DMS79 treated with DMSO at 0.1 percent for 48 hours (cell line): ENCODE measurements at places on chromosomes 11 and 22.

GRCh38 chr11:12007769-12008737 is at the start of gene DKK3:
Gene DKK3, minus strand, starts transcription at chr11:12008626. Its CDS starts 44 bp downstream, at chr11:12008582.
- peak; percentile 33 for DNase-seq

GRCh38 chr11:94130298-94131046 is 1.8 kb downstream of the PANX1 start:
- DNase-seq, result peak; percentile 58

DNA sequence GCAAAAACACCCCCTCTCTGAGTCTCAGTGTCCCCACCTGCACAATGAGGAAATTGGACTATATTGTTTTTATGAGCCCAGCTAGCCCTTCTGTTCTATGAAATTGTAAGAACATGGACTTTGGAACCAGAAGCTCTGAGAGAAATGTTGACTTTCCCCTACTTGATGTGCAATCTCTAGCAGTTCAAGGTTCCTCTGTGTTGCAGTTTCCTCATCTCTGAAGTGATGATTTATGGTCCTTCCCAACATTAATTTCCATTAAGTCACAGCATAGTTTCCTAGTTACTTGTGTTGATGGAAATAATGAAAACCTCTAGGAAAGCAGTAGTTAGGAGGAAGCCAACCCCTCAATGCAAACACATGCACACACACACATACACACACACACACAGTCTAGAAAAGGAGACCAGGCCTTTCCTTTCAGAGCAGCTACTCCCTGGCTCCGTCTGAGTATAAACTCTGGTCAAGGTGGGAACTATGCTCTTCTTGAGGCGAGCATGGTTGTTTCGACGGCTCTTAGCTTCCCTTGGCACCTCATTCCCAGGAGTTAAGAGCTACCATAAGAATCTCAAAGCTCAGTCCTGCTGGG is 518.4 kb downstream of the SOX6 start:
- no peak for DNase-seq

GRCh38 chr11:30635401-30635989 is 49.3 kb upstream of the MPPED2 start:
- no peak for DNase-seq

GRCh38 chr11:110870816-110871522 is 158.7 kb upstream of the ARHGAP20 start:
- no peak for DNase-seq

GRCh38 chr22:48644108-48644507 is 1183.6 kb downstream of the BRD1 start:
- DNase-seq, result no peak

DNA sequence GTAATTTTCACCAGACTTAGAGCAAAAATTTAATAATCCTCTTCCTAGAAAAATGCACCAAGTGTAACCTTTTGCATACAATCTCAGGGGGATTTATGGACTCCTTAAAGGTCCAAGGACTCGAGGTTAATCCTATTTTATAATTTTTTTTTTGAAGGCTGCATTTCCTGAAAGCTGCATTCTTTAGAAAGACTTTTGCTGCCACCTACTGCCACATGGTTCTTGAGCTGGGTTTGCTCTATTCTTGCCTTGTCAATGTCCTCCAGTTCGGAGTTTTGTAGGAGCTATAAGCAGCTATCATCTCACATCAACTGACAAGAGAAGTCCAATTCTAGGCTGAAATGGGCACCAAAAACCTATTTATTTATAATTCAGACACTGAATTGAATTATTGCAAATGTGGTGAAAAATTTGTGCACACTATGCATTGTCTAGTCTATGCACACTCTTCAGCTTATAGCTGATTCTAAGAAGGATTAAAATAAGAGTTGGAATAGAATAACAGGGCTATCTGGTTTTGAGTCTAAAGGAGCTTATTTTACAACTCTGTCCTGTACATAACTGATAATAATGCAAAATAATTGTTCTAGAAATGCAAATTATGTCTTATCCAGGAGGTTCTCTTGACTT is 31.3 kb downstream of the TRAF6 start:
- peak; percentile 70 for DNase-seq

DNA sequence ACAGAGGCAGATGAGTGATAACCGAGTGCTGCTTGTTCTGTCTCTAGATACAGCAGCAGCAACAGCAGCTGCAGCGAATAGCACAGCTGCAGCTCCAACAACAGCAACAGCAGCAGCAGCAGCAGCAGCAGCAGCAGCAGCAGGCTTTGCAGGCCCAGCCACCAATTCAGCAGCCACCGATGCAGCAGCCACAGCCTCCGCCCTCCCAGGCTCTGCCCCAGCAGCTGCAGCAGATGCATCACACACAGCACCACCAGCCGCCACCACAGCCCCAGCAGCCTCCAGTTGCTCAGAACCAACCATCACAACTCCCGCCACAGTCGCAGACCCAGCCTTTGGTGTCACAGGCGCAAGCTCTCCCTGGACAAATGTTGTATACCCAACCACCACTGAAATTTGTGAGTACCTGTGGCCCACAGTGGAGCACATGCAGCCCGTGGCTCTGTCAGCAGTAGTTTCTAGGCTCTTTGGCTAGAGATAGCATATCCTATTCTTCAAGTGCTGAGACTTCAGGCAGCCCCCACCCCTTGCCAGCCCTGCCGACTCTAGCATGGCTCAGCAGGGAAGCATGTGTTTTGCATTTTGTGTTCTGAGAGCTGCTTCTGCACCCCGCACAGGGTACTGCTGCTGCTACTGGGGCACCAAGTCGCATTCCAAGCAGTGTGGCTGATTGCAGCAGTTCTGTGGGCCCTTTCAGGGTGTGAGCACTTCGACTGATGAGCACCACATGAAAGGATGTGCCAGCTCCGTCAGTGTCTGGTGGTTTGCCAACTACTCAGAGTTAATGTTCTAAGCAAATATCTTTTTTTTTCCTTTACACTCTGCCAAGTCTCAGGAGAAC is 59.2 kb downstream of the MED15 start:
- DNase-seq, result no peak

GRCh38 chr11:95255251-95256145 is 24.5 kb upstream of the SESN3 start:
- DNase-seq, result peak; percentile 92

DNA sequence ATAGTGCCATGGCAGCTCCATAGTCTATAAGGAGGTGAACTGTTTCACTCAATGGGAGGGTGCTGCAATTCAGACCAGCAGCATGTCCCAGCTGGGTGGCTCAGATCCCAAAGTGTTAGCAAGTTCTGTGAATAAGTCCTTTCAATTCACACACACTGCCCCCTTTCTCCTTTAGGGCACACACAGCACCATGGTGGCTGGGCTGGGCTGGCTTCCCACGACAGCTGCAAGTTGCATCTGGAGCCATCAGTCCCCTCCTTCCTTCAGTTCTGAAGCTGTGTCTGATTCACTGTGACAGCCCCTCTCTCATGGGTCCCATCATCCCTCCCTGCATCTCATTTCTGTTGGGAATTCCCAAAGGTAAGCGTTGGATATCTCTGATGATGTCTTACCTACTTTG is 324.1 kb upstream of the NCAM1 start:
- no peak for DNase-seq

DNA sequence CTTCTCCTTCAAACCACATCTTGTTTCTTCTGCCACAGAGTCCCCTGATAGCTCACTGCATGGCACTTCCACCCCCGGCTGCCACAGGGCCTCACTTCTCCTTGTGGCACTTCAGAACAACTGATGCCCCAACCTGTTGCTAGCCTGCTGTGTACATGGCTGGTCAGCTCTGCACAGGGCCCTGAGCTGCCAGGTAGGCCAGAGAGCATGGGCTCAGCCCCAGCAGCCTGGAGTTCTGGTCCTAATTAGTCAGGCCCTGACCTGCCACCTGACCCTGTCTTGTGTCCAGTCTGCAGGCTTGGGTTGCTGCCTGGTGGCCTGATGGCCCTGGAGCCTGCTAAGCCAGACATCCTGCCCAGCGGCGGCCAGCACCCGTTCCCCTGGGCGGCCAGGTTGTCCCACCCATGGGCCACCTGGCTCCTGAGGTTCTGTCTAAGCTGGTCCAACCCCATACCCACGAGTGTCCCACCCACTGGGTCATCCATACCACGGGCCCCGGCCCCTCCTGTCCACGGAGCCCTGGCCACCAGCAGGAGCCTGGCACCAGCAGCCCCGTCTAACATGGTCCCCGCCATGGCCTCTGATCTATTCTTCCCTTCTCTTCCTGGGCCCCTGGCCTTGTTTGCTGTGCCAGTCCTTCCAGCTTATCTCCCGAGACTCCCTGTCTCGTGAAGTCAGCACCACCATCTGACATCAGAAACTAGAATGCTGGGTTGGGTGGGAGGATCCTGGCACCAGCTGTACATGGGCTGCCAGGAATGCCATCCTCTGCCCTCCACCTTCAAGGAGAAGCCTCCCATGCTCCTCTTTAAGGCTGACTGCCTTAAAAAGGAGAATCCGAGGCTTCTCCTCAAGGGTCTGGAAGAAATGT is 3.1 kb upstream of the CERK start:
- no peak for DNase-seq

DNA sequence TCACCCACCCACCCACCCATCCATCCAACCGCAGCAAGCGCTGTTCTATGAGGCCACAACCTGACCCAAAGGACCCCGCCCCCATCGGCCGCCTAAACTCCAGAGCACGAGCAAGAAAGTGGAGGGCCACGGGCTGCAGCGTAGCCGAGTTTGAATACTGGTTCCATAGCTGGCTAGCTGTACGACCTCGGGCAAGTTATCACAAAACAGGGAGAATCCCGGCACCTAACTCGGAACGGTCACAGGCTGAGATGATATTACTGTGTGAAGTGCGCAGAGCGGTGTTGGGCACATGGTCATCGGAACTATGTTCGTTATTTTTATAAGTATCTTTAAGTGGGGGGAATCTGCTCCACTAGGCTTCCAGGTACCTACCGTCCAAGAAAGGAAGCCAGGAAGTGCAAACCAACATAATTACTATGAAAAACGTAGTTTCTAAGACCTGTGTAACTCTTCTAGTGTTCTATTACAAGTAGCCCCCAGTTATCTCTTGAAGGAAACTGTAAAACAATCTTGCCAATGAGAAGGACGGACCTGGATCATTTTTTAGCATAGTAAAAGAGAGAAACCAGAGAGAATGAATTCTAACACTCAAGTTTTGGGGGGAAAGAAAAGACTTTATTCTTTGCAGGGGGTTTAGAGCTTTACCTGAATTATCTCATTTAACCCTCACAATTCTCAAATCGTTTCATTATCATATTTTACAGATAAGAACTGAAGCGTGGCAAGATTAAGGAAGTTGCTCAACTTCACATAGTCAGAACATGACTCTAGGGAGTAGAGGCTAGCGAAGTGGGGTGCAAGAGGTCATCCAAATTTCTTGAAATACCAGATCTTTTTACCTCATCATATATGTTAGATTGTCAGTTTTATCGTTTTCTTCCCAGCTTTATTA is 663 bp upstream of the BUD13 start:
- peak; percentile 92 for DNase-seq

DNA sequence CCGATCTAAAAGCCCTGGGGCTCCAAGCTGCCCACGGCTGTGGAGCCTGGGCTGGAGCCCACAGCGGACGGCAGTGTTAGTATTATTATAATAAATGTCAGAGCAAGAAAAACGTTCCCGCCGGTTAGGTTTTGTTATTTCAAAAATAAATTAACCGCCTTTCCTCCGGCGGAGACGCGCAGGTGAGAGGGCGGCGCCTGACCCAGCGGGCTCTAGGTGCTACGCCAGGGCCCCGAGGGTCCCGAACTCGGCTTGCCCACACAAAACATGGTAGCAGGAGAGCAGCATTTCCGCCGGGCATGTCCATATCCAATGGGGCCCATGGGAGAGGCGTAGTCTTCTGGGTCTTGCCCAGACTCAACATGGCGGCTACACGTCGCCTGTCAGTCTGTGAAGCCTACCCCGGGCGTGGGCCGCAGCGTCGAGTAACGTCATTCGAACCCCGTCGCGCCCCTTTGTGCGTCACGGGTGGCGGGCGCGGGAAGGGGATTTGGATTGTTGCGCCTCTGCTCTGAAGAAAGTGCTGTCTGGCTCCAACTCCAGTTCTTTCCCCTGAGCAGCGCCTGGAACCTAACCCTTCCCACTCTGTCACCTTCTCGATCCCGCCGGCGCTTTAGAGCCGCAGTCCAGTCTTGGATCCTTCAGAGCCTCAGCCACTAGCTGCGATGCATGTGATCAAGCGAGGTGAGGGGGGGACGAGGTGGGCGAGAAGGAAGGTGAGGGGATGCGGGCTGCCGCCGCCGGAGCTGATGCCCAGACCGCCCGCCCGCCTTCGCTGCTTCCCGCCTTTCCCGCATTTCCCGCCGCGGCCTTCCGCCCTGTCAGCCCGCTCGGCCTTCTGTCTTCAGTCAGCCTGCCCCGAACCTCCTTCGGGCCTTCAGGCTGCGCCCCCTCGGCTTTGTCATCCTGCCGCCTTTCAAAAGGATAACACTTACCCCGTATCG is at the start of gene RRM1:
RRM1 (plus strand) TSS at position 452 of the 944 bp plus-strand sequence; CDS start at position 666, 214 bp downstream.
- DNase-seq, result peak; percentile 96

GRCh38 chr22:25940479-25940878 is 198.5 kb downstream of the MYO18B start:
- DNase-seq, result no peak

- DNase-seq, result no peak
These were observed 564 bp upstream of the ANO1 start for GRCh38 chr11:70077411-70078094.

GRCh38 chr11:3989276-3989920 is 105.2 kb upstream of the RRM1 start:
- DNase-seq, result no peak
